ENCODE measurements at places on chromosomes 7 and 10.

GRCh38 chr7:131456338-131456737 is 100.1 kb downstream of the PODXL start:
- DNase-seq = no peak

DNA sequence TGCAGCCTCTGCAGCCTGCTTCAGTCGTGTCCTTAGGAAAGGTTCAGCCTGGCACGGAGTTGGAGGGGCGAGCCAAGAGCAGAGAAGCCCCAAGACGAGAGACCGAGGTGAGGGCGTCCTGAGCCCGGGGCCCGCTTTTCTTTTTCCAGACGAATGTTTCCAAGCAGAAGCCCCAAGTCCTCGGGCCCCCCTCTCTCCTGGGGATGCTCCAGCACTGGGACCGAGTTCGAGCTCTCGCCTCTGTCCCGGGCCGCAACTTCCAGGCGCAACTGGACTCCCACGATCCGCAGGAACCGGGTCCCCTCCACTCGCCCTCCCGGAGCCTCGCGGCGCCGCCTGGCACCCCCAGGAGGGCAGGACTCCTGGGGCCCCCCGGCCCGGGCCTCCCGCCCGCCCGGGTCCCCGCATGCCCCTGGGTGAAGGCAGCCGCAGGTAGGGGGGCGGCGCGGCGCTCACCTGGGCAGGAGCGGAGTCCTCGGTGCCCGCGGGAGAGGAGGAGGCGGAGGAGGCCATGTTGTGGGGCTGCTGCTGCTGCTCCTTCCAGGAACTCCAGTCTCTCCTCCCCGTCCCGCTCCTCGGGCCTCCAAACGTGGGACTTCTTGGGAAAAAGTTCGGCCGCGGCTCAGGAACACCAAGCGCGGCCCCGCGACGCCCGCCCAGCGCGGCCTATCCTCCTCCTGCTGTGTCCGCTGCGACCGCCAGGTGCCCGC is 45.3 kb upstream of the CDK1 start:
- peak; percentile 14 for DNase-seq

DNA sequence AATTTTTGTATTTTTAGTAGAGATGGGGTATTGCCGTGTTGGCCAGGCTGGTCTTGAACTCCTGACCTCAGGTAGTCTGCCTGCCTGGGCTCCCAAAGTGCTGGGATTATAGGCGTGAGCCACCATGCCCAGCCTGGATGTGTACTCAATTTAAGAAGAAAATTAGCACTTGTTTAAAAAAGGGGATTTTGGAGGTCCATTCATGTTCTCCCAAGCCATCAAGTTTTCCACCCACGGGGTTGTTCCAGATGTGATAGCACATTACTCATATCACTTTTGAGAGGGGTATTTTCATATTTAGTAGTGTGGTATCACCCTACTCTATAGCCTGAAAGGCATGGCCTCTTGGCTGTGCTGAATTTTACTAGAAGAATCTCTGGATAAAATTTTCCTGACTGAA is 10.5 kb upstream of the SLC26A3 start:
- DNase-seq = no peak

DNA sequence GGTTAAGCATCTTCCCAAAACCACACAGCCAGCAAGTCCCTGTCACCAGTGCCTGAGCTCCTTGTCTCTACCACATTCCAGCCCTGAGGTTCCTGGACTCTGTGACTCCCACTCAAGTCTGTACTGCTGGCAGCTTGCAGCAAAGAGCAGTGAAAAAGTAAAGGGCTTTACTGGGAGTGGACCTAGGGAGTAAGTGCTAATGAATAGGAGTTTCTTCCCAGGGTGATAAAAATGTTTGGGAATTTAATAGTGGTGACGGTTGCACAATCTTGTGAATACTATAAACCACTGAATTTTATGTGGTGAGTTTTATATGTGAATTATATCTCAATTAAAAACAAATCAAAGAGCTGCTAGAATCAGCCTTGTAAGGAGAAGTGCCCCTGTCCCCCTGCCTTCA is 22.6 kb downstream of the HSPA12A start:
- DNase-seq = no peak

- no peak for DNase-seq
Measured at GRCh38 chr7:106757846-106758245, 96.9 kb upstream of the CCDC71L start.

Data from effector memory CD8-positive, alpha-beta T cell (primary cell).